ENCODE measurements at places on chromosomes 16 and 17.

DNA sequence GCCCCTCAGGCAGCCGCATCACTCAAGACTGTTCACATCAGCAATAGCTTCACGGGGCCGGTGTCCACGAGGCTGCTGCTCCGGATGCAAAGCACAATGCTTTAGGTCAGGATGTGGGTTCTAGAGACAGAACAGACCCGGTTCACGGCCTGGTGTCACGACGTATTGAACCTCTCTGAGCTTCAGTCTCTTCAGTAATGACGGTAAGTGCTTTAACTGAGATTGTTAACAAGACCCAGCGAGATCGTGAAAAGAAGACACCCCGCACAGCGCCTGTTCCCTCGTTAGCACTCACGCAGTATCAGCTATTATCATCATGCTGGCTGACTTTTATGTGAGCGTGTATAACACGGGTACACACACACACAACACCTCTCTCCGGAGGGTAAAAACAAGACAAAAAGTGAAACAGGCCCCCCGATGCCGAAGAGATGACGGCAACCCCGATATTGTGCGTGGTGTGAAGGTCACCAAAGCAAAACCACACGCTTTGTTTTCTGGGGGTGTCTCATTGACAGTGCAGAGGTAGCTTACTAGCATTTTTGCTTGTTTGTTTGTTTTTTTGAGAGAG lies 21.4 kb upstream of the ABR start:
- peak overlapping the region; percentile 60 for H3K4me3 ChIP-seq
- H3K27ac ChIP-seq = peak overlapping the region; percentile 73
- peak; percentile 27 for DNase-seq
- peaks cover 38% of the 10 kb centered on the region for H3K4me1 ChIP-seq

DNA sequence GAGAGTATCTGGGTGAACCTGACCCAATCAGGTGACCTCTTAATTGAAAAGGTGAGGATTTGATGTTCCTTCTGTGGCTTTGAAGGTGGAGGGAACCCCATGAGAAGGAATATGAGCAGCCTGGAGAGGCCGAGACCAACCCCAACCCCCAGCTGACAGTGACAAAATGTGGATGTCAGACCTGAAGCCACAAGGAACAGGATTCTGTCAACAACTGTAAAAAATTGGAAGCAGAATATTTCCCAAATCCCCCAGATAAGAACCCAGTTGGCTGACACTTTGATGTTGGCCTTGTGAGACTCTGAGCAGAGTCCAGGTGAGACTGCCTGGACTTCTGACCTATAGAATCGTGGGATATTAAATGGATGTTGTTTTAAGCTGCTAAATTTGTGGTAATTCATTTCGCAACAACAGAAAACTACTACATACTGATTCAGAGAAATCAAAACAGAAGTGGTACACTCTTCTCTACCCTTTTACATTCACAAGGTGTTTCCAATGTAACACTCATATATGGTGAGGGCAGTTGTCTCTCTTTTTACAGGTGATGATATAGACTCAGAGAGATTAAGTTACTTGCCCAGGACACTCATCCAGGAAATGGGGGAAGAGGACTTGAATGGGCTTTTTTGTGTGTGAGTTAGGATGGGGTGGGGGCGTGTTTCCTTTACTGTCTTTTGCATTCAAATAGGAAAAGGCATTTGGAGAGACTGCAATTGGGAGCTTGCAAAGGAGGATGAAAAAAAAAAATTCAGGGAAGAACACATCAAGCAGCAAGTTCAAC lies 29.8 kb upstream of the SALL1 start:
- no peak overlapping the region for H3K4me3 ChIP-seq

DNA sequence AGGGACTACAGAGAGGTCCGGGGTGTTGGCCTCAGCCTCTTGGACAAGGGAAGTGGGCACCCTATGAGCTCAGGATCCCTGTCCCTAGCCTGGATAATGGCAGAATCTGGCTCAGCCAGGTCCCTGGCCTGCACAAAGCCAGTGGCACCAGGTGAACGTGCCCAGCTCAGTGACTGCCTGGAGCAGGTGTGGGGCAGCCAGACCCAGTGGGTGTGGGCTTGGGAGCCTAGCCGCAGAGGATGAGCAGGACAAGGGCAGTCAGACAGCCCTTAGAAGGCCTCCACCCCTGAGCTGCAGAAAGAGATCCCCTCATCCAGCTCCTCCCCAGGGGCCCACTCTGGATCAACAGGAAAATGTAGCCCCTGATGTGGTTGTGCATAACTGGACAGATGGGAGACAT lies 585.3 kb downstream of the KCNJ18 start:
- H3K27me3 ChIP-seq = no peaks in the 10 kb centered on the region
- no peak overlapping the region for H3K4me3 ChIP-seq
- H3K4me1 ChIP-seq = no peaks in the 10 kb centered on the region
- H3K27ac ChIP-seq = no peak overlapping the region
- H3K36me3 ChIP-seq = peaks cover 1% of the 10 kb centered on the region
- DNase-seq = no peak

DNA sequence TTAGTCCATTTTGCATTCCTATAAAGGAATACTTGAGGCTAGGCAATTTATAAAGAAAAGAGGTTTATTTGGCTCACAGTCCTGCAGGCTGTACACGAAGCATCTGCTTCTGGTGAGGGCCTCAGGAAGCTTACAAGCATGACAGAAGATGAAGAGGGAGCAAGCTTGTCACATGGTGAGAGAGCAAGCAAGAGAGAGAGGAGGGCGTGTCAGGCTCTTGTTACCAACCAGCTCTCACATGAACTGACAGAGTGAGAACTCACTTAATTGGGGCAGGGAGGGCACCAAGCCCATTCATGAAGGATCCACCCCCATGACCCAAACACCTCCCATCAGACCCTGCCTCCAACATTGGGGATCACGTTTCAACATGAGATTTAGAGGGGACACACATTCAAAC lies 1.6 kb downstream of the CHCT1 start:
- no peak overlapping the region for H3K27ac ChIP-seq
- DNase-seq = no peak
- H3K4me1 ChIP-seq = peaks cover 4% of the 10 kb centered on the region
- no peaks in the 10 kb centered on the region for H3K36me3 ChIP-seq
- no peak overlapping the region for H3K4me3 ChIP-seq
- peaks cover 9% of the 10 kb centered on the region for H3K27me3 ChIP-seq

GRCh38 chr16:89706518-89707260 lies 5.2 kb upstream of the SPATA2L start:
- DNase-seq = no peak
- no peak overlapping the region for H3K27ac ChIP-seq
- H3K4me3 ChIP-seq = no peak overlapping the region
- H3K36me3 ChIP-seq = no peaks in the 10 kb centered on the region

DNA sequence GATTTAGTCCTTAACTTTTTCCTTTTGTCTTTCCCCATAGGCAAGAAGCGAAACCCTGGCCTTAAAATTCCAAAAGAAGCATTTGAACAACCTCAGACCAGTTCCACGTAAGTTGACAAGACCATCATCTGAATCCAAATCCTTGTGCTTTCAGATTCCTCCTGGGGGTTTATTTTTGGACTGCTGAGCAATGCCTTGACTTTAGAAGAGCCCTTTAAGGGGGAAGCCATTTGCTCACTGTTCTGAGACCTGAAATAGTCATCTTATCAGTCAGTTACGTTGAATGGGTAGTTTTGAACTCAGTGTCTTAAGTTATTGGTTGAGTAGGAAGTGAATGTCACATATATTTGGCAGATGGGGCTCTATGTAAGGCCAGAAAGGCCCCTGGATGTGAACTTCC lies 91.2 kb downstream of the MAP2K6 start:
- no peaks in the 10 kb centered on the region for H3K27me3 ChIP-seq
- H3K4me1 ChIP-seq = no peaks in the 10 kb centered on the region
- DNase-seq = no peak
- no peak overlapping the region for H3K4me3 ChIP-seq
- no peak overlapping the region for H3K27ac ChIP-seq

DNA sequence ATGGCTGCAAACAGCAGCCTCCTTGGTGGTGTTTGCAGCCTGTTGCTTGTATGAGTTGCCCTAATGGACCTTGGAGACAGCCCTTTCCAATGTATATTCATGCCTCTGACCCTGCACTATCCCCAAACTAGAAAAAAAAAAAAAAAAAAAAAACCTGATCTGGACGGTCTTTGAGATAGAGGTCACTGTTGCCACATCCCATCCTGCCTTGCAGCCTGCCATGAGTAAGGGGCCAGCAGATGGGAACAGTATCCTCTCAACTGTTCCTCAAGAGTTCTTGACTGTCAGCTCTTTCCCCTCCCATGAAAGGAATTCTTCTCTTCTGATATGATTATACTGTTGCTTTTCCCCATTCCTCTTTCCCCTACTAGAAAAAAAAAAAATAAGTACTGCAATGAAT lies 152.4 kb downstream of the SSH2 start:
- H3K4me3 ChIP-seq = no peak overlapping the region
- H3K27me3 ChIP-seq = no peaks in the 10 kb centered on the region
- peaks cover 6% of the 10 kb centered on the region for H3K4me1 ChIP-seq

DNA sequence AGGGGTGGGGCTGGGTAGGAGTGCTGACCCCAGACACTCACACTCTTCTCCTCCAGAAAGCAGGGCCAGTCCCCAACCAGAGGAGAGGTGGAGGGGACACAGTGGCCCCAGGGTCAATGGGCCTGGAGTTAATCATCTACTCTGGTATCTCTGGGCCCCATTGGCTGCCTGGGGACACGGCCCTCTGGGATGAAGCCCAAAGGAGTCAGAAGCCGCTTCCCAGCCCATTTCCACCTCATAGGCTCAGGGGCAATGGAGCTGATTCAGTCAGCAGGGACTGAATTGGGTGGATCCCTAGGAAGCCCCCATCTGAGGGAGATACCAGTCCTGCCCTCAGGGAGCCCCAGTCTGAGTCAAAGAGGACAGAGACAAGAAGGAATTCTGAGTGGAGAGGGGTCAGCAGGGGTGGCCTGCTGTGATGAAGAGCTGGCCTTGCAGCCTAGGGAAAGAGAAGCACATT lies 2.9 kb upstream of the NAGS start:
- H3K36me3 ChIP-seq = no peaks in the 10 kb centered on the region
- H3K27ac ChIP-seq = no peak overlapping the region
- peaks cover 35% of the 10 kb centered on the region for H3K27me3 ChIP-seq
- H3K4me1 ChIP-seq = peaks cover 6% of the 10 kb centered on the region

DNA sequence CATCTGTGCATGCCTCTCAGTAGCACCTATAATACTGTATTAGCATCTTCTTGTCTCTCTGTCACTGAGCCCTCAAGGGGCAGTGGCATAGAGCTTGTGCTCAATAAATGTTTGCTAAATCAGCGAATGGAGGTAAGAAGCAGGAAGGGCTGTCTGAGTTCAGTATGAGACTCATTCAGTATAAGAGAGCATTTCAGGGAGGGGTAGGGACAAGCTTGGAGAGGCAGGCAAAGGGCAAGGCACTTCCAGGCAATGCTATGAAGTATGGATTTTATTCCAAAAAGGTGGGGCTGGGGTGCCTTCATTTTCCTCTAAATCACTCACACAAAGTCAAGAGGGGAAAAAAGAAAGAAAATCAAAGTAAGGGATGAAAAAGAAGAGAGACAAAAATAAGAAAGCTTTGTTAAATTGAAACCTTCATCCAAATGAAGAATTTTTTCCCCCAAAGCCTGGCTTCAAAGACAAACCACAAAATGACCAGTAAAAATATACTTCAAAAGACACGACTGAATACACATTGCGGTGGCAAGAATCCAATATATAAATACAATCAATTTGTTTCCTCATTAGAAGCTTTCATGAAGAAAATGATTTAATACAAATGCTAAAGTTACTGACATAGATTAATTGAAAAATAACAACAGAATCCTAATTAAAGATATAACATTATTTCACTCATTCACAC lies 51.2 kb downstream of the SKAP1 start:
- H3K4me1 ChIP-seq = peaks cover 7% of the 10 kb centered on the region
- no peak overlapping the region for H3K4me3 ChIP-seq
- no peaks in the 10 kb centered on the region for H3K27me3 ChIP-seq

GRCh38 chr16:20610211-20610891 lies 34.2 kb upstream of the ACSM2B start:
- H3K36me3 ChIP-seq = no peaks in the 10 kb centered on the region
- H3K4me3 ChIP-seq = no peak overlapping the region
- no peak for DNase-seq
- H3K27ac ChIP-seq = no peak overlapping the region
- H3K27me3 ChIP-seq = peaks cover 8% of the 10 kb centered on the region

- no peaks in the 10 kb centered on the region for H3K36me3 ChIP-seq
- peaks cover 3% of the 10 kb centered on the region for H3K27me3 ChIP-seq
- H3K27ac ChIP-seq = no peak overlapping the region
- no peaks in the 10 kb centered on the region for H3K4me1 ChIP-seq
- DNase-seq = no peak
Observed at GRCh38 chr16:89045181-89045815, 48.4 kb upstream of the ACSF3 start.

GRCh38 chr16:14285513-14286367 lies 214.6 kb downstream of the MRTFB start:
- peaks cover 9% of the 10 kb centered on the region for H3K4me1 ChIP-seq
- peaks cover 3% of the 10 kb centered on the region for H3K27me3 ChIP-seq
- peak; percentile 93 for DNase-seq
- peak overlapping the region; percentile 80 for H3K27ac ChIP-seq

- no peaks in the 10 kb centered on the region for H3K36me3 ChIP-seq
- H3K27ac ChIP-seq = no peak overlapping the region
- no peak overlapping the region for H3K4me3 ChIP-seq
- DNase-seq = no peak
Observed at GRCh38 chr16:28264656-28265055, 27.7 kb upstream of the SBK1 start.

DNA sequence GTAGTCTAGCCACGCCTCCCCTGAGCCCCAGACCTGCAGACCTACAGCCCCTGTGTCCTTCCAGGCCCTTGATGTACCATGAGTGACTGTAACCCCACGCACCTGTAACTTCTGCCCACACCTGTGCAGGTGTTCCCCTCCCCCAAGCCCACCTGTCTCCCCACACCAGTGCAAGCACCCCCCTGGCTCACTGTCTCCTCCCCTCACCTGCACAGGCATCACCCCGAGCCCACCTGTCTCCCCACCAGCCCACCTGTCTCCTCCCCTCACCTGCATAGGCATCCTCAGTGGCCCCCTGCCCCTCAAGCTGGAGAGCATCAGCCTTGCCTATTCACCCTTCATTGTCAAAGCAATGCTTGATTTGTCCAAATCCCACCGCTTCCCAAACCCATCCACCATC lies 32.3 kb upstream of the ZC3H18 start:
- H3K4me3 ChIP-seq = no peak overlapping the region
- DNase-seq = no peak
- peaks cover 5% of the 10 kb centered on the region for H3K4me1 ChIP-seq
- H3K27me3 ChIP-seq = peaks cover 9% of the 10 kb centered on the region
- H3K36me3 ChIP-seq = peaks cover 5% of the 10 kb centered on the region

DNA sequence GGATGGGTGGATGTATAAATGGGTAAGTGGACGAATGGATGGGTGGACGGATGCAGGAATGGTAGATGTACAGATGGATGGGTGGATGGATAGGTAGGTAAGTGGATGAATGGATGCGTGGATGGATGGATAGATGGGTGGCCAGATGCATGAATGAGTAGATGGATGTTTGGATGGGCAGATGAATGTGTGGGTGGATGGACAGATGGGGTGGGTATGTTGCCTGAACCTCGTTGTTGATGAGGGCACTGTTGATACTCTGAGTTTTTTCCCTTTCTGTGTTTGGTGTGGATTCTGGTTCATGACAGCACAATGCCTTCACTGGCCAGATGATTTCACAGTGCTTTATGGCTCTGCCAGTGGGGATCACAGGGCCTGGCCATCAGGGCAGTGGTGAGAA lies 208.3 kb downstream of the NPIPB11 start:
- no peak for DNase-seq
- no peak overlapping the region for H3K4me3 ChIP-seq
- H3K4me1 ChIP-seq = no peaks in the 10 kb centered on the region
- no peak overlapping the region for H3K27ac ChIP-seq
- no peaks in the 10 kb centered on the region for H3K36me3 ChIP-seq

- no peak overlapping the region for H3K27ac ChIP-seq
- H3K4me1 ChIP-seq = peaks cover 7% of the 10 kb centered on the region
- no peaks in the 10 kb centered on the region for H3K36me3 ChIP-seq
Observed at GRCh38 chr16:83942815-83943515, 10.1 kb upstream of the OSGIN1 start.

GRCh38 chr17:9705745-9706144 lies 60.4 kb downstream of the USP43 start:
- no peaks in the 10 kb centered on the region for H3K4me1 ChIP-seq
- no peak for DNase-seq
- no peaks in the 10 kb centered on the region for H3K36me3 ChIP-seq
- no peak overlapping the region for H3K4me3 ChIP-seq

Measured in T-helper 2 cell treated with Interferon-gamma antibody and Interleukin-4, amounts not matched to agents 5 μg/mL and 100 μg/mL, for 36 hours (primary cell).